ENCODE measurements at places on chromosomes 7 and 10.
A peak's percentile ranks its signal among the peaks of the same experiment; 100 is the strongest.

DNA sequence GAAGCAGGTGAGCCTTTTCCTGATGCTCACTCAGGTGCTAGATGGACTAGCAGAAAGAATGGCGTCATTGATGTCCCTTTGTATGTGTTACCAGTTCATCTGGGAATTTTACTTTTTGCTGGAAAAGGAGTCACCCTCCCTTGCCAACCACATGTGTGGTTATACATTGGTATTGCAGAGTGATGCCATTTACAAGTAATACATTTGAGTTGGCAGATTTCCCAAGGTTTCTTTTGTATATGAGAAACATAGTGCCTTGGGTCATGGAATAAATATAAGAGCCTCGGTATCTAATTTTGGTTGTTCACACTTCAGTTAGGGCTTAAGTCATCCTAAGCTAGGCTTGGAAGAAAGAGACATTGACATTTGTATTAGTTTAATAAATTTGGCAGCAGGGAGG lies 10.4 kb upstream of the ATXN7L1 start:
- DNase-seq = no peak

DNA sequence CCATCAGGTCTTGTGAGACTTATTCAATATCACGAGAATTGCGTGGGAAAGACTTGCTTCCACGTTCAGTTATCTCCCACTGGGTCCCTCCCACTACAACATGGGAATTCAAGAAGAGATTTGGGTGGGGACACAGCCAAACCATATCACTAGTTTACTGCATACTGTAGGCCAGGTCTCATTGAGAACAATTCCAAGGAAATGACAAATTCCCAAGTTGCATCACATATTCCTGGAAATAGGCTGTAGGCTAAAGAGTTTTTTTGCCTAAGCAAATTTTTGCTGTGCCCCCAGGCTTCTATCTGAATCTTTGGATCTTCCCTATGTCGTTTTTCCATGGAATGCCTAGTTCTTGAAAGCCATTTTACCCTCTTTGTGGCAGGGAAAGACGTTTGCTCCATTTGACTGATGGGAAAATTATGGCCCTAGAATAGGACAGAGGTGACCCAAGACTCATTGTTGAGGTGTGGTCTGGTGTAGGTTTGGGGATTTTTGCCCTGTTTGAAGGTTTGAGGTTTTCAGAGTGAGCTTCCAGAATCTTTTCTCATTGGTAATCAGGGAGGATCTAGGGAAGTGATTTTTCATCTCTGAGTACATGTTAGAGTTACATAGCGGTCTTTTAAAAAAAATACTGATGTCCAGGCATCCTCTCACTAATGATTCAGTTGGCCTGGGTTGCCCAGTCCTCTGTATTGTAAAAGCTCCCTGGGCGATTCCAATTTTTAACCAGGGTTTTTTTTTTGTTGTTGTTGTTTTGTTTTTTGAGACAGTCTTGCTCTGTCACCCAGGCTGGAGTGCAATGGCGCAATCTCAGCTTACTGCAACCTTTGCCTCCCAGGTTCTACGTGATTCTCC lies 44.4 kb downstream of the TACR2 start:
- DNase-seq = no peak

- DNase-seq = no peak
Measured at GRCh38 chr10:3469639-3470020, 297.0 kb upstream of the PITRM1 start.

- no peak for DNase-seq
Measured at GRCh38 chr7:135169964-135170273, 588 bp downstream of the CYREN start.

DNA sequence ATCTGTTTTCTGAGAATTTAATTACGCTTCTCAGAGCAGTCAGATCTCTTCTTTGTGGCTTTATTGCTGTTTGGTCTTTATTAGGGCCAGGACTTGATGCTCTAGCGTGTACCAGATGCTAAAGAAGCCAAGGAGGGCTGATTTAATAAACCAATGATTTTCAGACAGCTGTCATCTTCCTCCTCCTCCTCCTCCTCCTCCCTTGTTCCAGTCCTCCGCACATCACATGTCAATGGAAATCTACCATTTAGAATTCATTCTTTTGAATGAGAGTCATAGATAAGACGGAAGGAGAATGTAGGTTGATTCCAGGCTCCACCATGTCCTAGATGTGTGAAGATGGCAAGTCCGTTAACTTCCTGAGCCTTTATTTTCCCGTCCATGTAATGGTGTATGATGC lies 156.3 kb downstream of the CAMK1D start:
- no peak for DNase-seq

DNA sequence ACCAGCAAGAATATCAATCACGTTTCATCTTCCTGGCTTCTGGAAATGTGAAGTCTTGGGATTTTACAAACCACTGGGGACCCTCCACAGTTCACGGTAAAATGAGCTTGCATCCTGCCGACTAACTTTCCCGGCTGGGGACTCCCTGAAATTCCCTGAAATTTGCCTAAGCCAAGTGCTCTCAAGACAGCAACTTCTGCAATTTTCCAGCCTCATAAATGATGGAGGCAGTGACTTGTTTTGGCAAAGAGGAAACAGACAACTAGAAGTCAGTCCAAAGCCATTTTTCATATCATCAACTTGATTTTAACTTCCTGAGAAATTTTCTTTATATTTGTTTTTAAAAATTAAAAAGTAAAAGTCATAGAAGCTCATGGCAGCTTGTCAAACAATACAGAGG lies 212.3 kb downstream of the FANK1 start:
- DNase-seq = no peak

GRCh38 chr7:32905175-32905662 lies 13.7 kb upstream of the KBTBD2 start:
- peak; percentile 40 for DNase-seq

GRCh38 chr7:144641389-144642044 lies 194.3 kb downstream of the TPK1 start:
- no peak for DNase-seq

GRCh38 chr7:92963566-92963965 lies 127.2 kb upstream of the CDK6 start:
- no peak for DNase-seq

DNA sequence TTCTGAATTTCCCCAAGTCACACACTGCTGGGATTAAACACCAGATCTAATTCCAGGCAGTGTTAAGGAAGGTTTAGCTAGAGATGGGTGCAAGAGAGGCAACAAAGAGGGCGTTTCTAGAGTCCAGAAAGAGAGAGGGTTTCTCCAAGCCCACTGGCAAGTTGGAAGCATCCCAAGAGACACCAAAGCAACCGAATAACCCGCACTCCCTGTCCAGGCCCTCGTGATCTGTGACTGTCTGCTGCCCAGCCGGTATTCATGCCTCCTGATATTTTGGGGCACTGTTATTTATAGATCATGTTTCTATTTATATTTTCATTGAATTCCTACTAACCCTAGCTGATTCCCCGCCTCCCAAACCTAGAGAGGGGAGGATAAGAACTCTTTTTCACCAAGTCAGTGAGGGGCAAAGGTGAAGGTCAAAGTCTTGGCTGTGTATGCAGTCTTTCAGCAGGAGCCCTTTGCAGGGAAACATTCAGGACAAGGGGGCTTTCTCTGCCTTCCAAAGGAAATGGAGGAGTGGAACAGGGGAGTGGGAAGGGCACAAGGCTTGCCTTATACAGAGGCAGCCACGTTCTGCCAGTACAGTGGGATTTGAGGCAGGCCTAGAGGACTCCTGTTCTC lies 103.6 kb downstream of the SH3PXD2A start:
- no peak for DNase-seq

DNA sequence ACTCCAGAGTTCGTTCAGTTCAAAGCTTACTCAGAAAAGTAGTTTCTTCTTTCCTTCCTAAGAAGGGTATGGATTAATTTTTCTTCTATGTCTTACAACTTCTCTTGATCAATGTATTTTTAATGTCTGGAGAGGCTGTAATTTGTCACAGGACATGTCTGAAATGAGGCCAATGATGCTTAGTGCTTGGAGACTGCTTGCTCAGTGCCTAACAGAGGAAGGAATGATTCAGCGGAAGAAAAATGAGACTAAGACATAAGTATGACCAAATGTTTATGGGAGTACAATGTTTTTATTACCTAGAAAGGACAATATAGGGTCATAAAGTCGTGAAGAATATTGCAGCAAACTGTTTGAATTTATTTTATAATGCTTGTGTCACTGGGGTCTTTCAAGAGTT lies 43.3 kb downstream of the GPR37 start:
- DNase-seq = no peak

DNA sequence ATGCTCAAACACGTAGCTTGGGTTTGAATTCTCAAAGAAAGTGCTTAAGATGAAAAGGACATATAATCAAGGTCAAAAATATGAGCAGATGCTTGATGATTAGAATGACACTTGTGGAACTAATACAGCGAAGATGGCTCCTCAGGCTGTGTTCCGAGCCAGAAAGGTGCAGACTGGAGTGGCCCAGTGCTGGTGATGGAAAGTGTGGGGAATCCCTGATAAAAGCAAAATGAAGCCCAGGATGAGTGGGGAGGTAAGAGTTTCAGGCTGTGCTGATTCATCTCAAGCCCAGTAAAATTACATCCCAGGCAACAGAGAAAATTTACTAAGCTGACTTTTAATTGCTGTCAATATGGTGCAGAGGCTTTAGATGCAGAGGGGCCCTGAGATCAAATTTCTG lies 77.8 kb upstream of the IKZF1 start:
- no peak for DNase-seq

- DNase-seq = no peak
Measured at GRCh38 chr7:20214921-20215669, 2.1 kb downstream of the MACC1 start.

- DNase-seq = no peak
Measured at GRCh38 chr10:6741541-6741941, 161.5 kb upstream of the PRKCQ start.

- no peak for DNase-seq
Measured at GRCh38 chr7:24967696-24968095, 12.3 kb downstream of the OSBPL3 start.

DNA sequence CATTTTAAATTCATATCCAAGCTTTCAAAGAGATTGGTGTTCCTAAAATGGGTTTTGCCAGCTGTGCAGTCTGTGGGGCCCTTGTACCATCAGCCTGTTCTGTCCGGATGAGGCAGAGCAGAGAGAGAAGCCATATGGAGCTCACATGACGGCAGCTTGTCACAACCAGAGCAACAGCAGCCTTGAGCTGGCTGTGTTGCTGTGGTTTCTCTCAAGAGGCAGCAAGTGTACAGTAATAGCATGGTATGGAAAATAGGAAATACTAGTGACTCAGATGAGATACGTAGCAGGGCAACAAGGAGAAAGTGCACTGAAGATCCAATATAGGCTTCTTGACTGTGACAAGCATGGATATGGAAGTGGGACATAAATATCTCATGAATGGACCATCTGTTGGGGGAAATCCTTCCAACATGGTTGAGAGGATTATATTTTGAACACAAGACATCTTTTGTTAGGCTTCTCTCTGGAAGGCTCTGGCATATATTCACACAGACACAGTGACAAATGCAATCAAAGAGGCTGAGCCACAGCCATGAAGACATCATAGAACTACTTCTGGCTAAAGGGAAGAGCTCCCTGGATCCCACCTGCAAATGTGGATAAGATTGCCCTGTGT lies 251.0 kb upstream of the TAC1 start:
- DNase-seq = no peak

- no peak for DNase-seq
Measured at GRCh38 chr10:77159538-77160110, 478.0 kb downstream of the KCNMA1 start.

- no peak for DNase-seq
Measured at GRCh38 chr10:1190791-1191490, 134.8 kb downstream of the WDR37 start.

DNA sequence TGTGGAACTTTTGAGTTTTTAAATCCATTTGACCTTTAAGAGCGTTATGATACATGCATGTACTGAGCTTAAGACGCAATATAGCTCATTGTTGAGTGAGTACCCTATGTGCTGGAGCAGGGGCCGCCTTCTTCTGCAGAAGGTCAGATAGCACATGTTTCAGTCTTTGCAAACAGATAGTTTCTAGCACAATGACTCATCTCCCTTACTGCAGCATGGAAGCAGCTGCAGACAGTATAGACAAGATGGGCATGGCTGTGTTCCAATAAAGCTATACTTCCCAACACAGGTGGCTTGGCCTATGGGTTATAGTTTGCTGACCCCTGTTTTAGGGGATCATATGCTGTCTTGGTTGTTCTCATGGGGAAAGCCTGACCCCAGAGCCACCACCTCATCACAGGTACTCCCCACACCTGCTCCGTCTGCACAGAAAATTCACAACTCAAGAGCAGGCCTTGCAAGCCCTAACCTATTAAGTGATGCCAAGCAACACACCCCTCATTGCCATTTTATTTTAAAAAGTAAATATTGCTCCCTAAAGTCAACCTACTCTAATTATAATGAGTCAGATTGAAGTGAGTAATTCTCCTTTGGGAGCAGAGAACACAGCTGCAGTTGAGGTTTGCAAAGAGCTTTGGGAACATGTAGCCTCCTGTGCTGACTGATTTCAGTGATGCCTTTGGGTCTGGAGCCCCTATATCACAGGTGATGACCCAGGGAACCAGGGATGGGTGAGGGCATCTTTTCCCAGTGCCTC lies 330.1 kb downstream of the PAXIP1 start:
- no peak for DNase-seq

DNA sequence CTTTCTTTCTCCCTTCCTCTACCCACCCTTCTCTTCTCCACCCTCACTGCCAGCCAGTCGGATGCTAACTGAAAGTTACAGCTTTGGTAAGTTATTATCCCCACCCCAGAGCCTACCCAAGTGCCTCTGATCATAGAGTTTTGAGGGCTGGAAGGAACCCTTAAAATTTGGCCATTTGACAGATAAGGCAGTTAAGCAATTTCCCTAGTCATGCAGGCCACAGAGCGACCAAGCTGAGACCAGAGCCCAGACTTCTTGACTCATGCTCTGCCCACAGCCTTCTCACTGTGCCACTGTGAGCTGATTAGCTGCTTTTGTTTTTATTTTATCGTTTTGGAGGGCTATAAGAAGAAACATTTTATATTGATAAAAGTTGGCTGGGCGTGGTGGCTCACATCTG lies 17.2 kb downstream of the SAP25 start:
- no peak for DNase-seq

GRCh38 chr10:53487019-53487983 lies 714.7 kb upstream of the MBL2 start:
- DNase-seq = no peak

DNA sequence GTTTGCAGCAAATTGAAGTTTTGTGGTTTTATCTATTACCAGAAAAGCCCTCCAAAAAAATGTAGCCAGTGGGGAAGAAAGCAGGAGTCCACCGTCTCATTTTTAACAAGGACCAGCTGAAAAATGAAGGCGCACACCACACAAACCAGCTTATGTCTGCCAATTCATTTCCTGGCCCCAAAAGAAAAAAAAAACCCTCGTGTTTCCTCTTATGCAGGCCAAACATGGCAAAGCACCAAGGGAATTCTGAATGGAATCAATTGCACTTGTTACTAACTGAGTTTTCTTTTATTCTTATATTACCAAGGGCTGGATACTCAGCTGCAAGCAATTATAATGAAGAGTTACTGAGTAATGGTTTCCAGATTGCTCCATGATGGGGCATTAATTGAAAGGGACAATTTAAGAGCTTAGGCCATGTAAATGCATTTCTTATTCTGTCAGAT lies 428.3 kb upstream of the NPVF start:
- no peak for DNase-seq

DNA sequence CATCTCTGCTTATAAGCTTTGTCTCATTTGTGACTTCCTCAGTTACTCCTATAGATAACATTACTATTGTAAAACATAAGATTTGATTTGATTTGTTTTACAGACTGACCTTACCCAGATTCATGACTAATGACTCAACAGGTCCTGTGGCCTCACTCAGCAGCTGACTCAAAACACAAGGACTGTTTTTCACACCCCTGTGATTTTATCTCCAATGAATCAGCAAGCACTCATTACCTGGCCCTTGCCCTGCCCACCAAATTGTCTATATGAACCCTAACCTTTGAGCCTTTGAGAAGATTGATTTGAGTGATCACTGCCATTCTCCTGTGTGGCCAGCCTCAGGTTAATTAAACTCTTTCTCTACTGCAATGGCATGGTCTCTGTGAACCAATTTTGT lies 1064.6 kb upstream of the LRRTM3 start:
- peak; percentile 1 for DNase-seq

All from skeletal muscle cell (primary cell).